RWPE1 (cell line): ENCODE measurements at places on chromosomes 5 and 9.

- peak; percentile 27 for DNase-seq
Observed at GRCh38 chr5:86986837-86987236, 280.8 kb upstream of the RASA1 start.

GRCh38 chr5:170262061-170263045 lies 29.6 kb downstream of the C5orf58 start:
- no peak for DNase-seq

DNA sequence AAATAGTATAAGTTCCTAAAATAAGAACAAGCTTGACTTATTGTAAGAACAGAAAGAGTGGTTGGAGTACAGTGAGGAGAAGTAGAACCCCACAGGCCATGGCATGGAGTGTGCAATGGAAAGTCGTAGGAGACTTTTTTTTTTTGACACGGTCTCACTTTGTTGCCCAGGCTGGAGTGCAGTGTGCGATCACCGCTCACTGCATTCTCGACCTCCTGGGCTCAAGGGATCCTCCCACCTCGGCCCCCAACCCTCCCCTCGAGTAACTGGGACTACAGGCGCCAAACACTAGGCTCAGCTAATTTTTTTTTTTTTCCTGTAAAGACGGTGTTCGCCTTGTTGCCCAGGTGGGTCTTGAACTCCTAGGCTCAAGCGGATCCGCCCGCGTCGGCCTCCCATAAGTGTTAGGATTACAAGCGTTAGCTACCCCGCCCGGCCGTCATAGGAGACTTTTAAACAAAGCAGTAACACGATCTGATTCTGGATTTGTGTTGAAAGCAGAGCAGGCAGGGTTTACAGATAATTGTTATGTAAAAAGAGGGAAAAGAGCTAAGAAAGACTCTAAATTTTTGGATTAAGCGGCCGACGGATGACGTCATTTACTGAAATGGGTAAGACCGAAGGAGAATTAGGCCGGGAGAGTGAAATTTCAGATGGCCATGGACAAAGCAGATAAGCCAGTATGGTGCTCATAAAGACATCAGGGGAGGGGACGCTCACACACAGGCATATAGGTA lies 752 bp downstream of the TSTD2 start:
- no peak for DNase-seq

DNA sequence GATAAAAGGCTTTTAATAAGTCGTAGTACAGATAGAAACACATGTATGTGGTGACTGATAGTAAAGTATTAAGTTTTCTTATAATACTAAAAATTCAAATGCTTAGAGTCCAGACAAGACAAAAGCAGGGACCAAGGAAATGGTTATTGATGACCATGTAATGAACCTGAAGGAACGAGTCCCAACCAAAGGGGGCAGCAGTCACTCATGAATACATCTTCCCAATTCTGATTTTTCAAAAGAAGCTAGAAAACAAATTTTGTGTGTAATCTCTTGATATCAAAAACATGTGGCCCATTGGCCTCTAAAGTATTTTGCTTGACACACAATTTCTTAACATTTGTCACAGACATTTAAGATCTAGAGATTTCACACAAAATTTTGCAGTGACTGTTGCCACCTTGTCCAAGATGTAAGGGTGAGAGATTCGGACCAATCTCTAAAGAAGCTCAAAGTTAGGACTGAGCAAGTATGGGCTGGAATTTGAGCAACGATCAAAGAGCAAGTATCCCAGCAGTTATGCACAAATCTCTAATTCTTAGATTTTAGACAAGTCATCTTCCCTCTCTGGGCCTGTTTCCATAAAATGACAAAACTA lies 66.8 kb downstream of the ARL15 start:
- DNase-seq, result peak; percentile 57

DNA sequence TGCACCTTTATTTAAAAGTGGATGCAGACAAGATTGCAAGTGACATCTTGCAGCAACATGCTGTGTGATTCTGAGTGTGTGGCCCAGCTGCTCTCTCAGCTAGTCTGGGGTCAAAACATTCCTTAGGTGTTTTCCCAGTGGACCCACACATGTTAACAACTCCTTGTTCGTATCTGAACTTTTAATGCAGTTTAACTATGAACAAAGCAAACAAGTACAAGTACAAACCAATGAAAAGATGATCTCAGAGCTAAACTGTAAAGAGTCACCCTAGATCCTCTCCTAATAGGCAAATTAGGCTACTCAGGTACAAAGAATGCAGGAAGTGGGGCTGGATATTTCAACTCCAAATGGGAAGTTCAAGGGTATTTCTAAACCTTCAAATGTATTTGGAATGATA lies 108.4 kb downstream of the ENTREP1 start:
- DNase-seq, result peak; percentile 71

DNA sequence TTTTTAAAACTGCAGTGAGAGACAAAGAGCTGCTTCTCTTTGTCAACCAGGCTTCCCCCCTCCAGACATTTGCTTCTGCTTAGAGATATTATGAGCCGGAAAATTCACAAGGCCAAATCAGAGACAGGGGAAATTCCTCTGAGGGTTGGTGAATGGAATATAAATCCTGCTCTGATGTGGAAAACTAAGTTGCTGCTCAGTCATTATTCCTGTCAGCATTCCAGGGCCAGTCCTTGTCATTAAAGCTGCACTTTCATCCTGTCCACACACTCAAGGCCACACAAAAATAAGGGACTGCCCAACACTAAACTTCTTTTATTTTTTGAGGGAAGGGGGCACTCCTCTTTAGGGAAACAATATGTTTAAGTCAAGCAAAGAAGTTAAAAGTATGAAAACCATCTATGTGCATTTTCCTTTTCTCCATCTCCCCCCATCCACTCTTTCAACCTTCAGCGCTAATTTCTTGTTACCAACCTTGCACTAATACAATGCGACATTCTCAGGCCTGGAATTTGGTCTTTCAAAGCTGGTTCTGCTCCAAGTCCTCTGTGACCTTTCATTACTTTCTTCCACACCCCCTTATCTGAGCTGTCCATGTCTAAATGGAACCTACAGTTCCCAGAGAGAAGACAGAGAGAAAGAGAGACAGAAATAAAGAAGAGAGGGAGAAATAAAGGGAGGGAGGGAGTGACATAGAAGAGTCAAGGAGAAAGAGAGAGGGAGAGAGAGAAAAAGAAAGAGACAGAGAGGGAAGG lies 118.9 kb upstream of the S1PR3 start:
- no peak for DNase-seq
